ENCODE measurements at places on chromosomes 11 and 22. TPM values are rescaled to one million over a fixed set of nuclear protein-coding genes. Genes with fewer than 3 reads are reported as not detected.
A peak's percentile ranks its signal among the peaks of the same experiment; 100 is the strongest.

The TTC36 gene
- total RNA-seq: 0.62 TPM

The INS gene
- total RNA-seq: not detected

DNA sequence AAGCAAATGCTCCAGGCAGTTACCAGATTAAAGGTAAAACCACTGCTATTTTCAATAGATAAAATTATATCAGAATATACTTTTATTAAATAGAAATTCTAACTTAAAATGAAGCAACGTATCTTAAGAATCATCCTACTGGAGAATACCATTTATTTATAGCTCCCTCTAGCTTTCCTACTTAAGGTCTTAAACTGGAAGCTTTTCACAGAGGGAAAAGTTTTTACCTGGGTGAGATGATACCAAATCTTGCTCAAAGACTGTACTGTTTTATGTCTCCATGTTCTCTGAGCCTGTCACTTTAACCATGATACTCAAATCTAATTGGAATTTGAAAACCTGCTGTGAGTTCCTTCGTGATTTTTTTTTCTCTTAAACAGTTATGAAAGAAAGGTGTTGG is 291.8 kb downstream of the AASDHPPT start:
- no peak for DNase-seq

DNA sequence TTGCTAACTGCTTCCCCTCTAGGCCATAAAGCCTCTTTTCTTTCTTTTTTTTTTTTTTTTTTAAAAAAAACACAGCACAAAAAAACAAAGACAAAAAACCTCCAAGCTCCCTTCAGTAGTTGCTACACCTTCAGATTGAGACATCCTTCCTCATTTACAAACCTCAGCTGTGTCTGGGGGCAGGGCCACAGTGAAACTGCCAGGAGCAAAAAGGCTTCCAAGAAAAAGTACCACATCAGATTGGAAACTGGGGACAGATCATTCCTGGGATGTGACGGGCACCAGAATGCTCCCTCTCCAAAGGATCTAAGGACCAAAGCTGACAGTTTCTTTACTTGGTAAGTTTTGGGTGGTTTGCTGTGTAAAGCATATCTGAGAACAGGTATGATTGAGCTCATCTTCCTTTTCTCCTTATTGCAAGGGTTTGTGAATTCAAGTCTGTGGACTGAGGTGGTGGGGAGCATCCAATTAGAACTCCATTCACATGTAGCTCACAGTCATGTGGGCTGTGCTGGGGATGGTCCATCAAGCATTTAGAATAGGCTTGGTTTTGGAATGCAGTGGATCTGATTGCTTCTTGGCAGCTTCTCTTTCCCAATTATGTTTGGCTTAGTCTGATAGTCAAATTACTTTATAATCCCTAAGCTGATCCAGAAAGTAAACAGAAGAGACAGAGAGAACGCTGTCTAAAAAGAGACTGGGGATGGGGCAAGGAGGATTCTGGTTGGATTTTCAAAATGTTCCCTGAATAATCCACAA is 705 bp downstream of the BBOX1 start:
- DNase-seq: no peak

DNA sequence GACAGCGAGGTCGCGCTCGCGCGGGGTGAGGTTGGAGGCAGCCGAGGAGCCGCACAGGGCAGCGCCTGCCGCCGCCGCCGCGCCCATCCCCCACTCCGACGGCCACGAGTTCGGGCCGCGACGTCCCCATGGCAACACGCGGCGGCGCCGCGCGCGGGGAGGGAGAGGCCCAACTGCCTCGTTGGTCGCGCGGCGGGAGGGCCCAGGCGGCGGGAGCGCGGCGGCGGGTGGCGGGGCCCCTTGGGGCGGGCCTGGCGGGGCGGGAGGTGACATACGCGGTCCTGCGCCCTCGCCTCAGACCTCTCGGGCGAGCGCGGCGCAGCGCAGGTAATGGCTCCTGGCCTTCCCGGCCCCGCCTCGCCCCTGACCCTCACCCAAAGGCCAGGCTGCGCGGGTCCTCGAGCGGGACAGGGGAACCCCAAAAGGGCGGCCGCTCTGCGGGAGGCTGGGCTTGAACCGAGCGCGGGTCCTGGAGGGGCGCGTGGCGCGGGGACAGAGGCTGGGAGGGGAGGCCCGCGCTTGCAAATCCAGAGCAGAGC is at the start of gene DEUP1:
TSS of gene DEUP1 (plus strand) at position 297 of the 539 bp plus-strand sequence. CDS start 1,518 bp downstream, outside the sequence.
- peak; percentile 28 for DNase-seq

The MADD gene
- 51.2 TPM for total RNA-seq

GRCh38 chr11:103529181-103529684 is 420.0 kb downstream of the DYNC2H1 start:
- DNase-seq: no peak

- peak; percentile 26 for DNase-seq
Observed at GRCh38 chr11:125070699-125071254, 7.7 kb downstream of the SLC37A2 start.

DNA sequence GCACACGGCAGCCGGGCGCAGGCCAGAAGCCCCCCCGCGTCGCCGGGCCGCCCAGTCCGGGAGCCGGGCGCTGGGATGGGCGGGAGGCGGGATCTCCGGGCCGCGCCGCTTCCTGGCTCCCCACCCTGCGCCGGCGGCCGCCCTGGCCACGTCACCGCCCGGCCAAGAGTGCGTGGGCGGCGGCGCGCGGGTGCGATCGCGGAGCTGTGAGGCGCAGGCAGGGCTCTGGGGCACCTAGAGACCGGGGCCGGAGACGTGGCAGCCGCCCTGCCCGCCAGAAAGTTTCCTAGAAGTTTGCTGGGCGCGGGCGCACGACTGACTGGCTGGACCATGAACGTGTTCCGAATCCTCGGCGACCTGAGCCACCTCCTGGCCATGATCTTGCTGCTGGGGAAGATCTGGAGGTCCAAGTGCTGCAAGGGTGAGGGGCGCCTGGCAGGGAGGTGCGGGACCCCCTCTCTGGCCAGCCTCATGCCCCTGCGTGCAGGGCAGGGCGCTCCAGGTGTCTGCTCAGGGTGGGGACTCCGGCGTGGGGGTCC is at the start of gene KDELR3:
TSS of gene KDELR3 (plus strand) at position 193 of the 539 bp plus-strand sequence. CDS start at position 331, 138 bp downstream.
- DNase-seq: peak; percentile 87

GRCh38 chr11:62671236-62671607 is 251 bp upstream of the UQCC3 start:
- no peak for DNase-seq

- DNase-seq: no peak
Observed at GRCh38 chr11:76736773-76737495, 46.2 kb upstream of the TSKU start.

The TSSK2 gene
- total RNA-seq: not detected

GRCh38 chr22:42791721-42792452 is 65.2 kb downstream of the ARFGAP3 start:
- no peak for DNase-seq

DNA sequence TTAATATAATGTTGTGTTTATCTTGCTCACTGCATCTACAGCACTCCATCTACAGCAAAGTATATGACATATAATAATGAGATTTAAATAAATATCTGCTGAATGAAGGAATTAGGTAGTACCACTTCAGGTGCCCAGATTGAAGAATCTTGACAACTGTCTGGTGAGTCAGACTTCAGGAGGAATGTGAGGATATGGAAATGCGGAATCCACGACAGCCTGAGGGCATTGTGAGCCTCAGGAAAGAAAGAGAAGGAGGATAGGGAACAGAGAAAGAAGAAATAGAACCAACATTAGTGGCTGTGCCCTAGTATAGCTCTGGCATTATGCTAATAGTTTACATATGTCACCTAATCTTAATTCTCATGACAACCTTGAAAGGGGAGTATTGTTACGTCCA is 304.4 kb downstream of the AASDHPPT start:
- DNase-seq: no peak

The SMC1B gene
- 2.1 TPM for total RNA-seq

- no peak for DNase-seq
Observed at GRCh38 chr22:42596336-42596735, 18.3 kb downstream of the POLDIP3 start.

GRCh38 chr22:22872722-22873708 is 14.6 kb upstream of the IGLL5 start:
- no peak for DNase-seq

The NXPE4 gene
- total RNA-seq: not detected

The TSPAN32 gene
- 5.4 TPM for total RNA-seq

DNA sequence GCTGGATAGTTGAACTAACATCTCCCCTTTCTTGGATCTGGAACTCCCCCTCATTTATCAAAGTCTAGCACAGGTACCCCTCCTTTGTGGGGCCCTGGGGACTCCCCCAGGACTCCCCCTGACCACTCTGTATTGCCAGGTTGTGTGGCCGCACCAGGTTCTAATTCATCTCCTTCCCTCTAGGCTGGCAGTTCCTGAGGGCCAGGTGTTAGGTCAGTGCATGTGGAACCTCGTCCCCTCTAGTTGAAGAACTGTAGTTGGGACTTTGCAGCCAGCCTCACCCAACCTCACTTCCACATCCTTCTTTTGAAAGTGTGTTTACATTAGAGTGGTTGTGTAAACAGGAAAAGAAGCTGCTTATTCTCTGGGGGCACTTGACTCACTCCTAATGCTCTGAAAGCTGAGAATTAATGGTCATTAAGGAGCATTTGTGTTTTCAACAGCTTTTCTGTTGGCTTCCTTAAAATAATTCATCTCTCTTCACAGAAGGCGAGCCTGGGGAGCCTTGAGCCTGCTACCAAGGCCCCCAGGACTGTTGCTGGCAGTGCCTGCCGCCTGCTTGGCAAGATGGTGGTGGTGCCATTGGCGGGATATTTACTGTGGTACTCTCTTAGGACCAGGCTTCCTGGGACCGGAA is 11.8 kb downstream of the UPB1 start:
- no peak for DNase-seq

GRCh38 chr22:35348026-35348590 is 32.8 kb upstream of the HMOX1 start:
- DNase-seq: no peak

The KRTAP5-1 gene
- not detected for total RNA-seq
